ENCODE measurements at places on chromosomes 7 and 10.

DNA sequence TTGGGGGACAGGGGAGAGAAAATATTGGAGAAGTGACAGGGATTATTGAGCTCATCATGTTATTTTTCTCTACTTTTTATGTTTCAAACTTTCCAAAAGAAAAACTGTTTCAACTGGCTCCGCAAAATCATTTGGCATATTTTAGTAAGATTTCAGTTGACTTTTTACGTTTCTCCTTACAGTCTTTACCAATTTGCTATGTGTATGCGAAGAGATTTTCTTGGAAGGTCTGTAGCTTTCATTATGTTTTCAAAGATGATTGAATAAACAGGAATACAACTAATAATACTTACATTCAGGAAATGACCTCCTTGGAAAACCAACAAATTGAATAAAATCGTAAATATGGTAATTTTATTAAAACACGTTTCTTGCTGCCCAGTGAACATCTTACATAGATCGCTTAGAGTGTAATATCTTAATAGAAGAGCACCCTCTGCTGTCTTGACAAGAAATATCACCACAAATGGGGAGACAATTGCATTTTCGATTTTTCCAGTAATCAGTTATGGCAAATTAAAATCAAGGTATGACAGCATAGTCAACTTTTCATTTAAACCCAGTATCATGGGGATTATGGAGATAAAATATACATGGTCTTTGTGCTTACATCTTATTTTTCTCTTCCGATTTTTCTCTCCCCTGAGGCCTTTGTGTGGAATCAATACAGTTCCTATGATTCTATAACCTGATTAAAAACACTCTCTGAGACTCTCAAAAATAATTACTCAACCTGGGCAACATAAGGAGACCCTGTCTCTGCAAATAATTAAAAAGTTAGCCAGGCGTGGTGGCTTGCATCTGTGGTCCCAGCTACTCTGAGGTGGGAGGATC is 43.1 kb downstream of the MBL2 start:
- DNase-seq, result peak; percentile 67

- DNase-seq, result peak; percentile 47
Observed at GRCh38 chr10:14751921-14752320, 22.8 kb downstream of the FAM107B start.

- no peak for DNase-seq
Observed at GRCh38 chr7:114711241-114711640, 210.7 kb upstream of the MDFIC start.

DNA sequence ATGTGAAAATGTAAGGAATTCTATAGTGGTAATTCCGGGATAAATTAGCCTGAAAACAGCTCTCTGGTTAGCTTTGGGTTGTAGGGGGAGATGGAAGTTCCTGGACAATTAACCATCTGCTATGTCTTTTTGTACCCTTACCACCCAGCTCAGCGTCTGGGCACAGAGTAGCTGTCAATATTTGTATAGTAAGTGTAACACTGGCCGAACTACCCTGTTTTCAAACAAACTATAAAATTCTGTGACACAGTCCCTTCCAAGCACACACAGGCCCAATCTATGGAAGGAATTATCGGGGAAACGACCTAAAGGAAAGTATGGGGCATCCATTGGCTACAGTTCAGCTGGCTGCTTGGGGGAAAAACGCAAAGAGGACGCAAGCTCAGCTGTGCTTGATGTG is 869 bp upstream of the LHFPL3 start:
- no peak for DNase-seq

DNA sequence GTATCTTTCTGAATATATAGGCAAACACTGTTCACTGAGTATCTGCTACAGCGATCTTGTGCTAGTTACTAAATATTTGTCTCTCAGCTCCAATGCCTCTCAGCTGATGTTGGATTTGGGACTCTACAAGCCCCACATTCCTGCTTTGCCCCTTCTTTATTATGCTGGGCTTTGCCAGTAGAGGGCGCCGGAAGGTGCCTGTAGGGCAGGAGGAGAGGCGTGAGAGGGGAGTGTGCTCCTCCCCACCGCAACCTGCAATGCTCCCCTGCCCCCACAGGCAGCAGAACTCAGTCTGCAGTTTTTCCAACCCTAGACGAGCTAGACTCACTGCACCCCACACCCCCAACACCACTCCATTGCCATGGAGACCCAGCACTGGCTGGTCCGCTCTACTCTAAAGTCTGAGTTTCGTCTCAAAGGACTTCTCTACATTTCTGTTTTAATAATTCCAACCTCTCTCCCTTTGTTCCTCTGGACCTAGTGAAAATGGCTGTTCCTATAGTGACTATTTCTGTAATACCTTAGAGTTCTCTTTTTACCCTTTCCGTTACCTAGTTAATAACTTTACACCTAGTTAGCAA is 337.6 kb downstream of the CCSER2 start:
- DNase-seq, result no peak
